ENCODE measurements at places on chromosomes 7 and 10. TPM values are rescaled to one million over a fixed set of nuclear protein-coding genes. Genes with fewer than 3 reads are reported as not detected.

The SYCE1 gene
- total RNA-seq, result 0.82 TPM

The DRGX gene
- not detected for total RNA-seq

The PEX1 gene
- 26.2 TPM for total RNA-seq

The MEST gene
- 0.70 TPM for total RNA-seq

The TMEM139 gene
- not detected for total RNA-seq

The FAM24B gene
- 8.5 TPM for total RNA-seq

The CRPPA gene
- total RNA-seq, result 2.5 TPM

The ZNF467 gene
- total RNA-seq, result 2.8 TPM

The GIMAP4 gene
- total RNA-seq, result 124 TPM

The SPDYE5 gene
- not detected for total RNA-seq

The OR2A1 gene
- total RNA-seq, result not detected

The EPDR1 gene
- total RNA-seq, result 2.1 TPM

The PUS7 gene
- total RNA-seq, result 2.2 TPM

The EVX1 gene
- total RNA-seq, result not detected

The LMOD2 gene
- not detected for total RNA-seq

The CYP2C19 gene
- not detected for total RNA-seq

The HOXA1 gene
- 0.64 TPM for total RNA-seq

The CYP3A4 gene
- total RNA-seq, result not detected

The C7orf57 gene
- not detected for total RNA-seq

The TMEM213 gene
- total RNA-seq, result not detected

The ELAPOR2 gene
- total RNA-seq, result 6.2 TPM

The POLR2J2 gene
- 38.9 TPM for total RNA-seq

The CPED1 gene
- total RNA-seq, result 0.50 TPM

The AVPI1 gene
- 6.8 TPM for total RNA-seq

The PNLIPRP2 gene
- total RNA-seq, result not detected

The ABI1 gene
- 94.8 TPM for total RNA-seq

The NEUROG3 gene
- not detected for total RNA-seq

The KIF11 gene
- total RNA-seq, result 2.4 TPM

The ASIC3 gene
- 7.9 TPM for total RNA-seq

The UNCX gene
- total RNA-seq, result not detected

The CD36 gene
- total RNA-seq, result 7.0 TPM

The TMEM26 gene
- total RNA-seq, result not detected

The GRM3 gene
- total RNA-seq, result not detected

The CRHR2 gene
- total RNA-seq, result not detected

The OR13A1 gene
- total RNA-seq, result not detected

The ZPBP gene
- total RNA-seq, result not detected

The ADIRF gene
- total RNA-seq, result not detected

The NEURL1 gene
- total RNA-seq, result 1.5 TPM

The TMEM236 gene
- 0.16 TPM for total RNA-seq

The TES gene
- total RNA-seq, result 220 TPM

The TAS2R4 gene
- total RNA-seq, result 0.59 TPM

The CTAGE6 gene
- 0.40 TPM for total RNA-seq

The PRR15 gene
- not detected for total RNA-seq

The MINDY4 gene
- total RNA-seq, result 1.1 TPM

The ZNF789 gene
- 16.7 TPM for total RNA-seq

The ADCY1 gene
- 0.02 TPM for total RNA-seq

The APBB1IP gene
- total RNA-seq, result 92.5 TPM

The GNAT3 gene
- total RNA-seq, result not detected

The ALOX5 gene
- total RNA-seq, result 8.6 TPM

The ETV1 gene
- total RNA-seq, result 0.53 TPM

The CLCN1 gene
- total RNA-seq, result not detected

The H2BK1 gene
- not detected for total RNA-seq

The ERVW-1 gene
- not detected for total RNA-seq

The CALU gene
- total RNA-seq, result 27.6 TPM

The FEZF1 gene
- not detected for total RNA-seq

The RPEL1 gene
- total RNA-seq, result not detected

The AKR1D1 gene
- not detected for total RNA-seq
